ENCODE measurements at places on chromosomes 4 and X.

GRCh38 chrX:129161108-129161507 is 362.2 kb downstream of the SMARCA1 start:
- no peak for DNase-seq

- no peak for DNase-seq
These were observed 190.6 kb downstream of the FRAS1 start for GRCh38 chr4:78247536-78248285.

DNA sequence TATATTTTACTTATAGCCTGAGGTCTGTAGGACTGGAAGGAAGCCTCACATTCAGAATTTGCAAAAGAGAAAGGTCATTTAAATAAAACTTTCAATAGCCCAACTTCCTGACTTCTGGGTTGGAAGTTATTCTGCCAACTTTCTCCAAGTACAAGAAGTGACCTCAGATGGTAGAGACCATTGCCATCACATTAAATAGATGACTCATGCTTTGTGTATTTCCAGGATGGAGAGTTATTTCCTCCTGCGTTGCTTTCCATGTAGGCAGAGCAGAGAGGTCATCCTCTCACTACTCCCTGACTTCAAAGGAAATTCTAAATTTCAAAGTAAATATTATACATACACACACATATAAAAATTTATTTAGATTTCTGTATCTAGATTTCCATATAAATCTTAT is 73.0 kb upstream of the NR3C2 start:
- no peak for DNase-seq

- peak; percentile 24 for DNase-seq
These were observed 2.5 kb downstream of the CACNA1F start for GRCh38 chrX:49230500-49231232.

DNA sequence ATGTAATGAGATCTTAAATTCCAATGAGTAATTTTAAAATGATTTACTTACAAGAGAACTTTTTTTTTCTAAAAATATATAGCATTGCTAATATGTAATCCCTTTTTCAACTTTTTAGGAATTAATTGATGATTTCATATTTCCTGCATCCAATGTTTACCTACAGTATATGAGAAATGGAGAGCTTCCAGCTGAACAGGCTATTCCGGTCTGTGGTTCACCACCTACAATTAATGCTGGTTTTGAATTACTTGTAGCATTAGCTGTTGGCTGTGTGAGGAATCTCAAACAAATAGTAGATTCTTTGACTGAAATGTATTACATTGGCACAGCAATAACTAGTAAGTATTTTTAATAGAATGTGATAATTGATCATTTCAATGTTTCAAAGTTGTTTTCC is 113.2 kb downstream of the USP9X start:
- DNase-seq: no peak

Data from omental fat pad (tissue), 4 donors.